ENCODE measurements at places on chromosomes 6 and 20. TPM values are rescaled to one million over a fixed set of nuclear protein-coding genes. Genes with fewer than 3 reads are reported as not detected.

The AKAP12 gene
- 20.1 TPM for polyA plus RNA-seq

The WFDC10B gene
- polyA plus RNA-seq: not detected

The GNAS-AS1 gene
- polyA plus RNA-seq: 0.64 TPM

The KCNG1 gene
- 2.1 TPM for polyA plus RNA-seq

The MYL9 gene
- polyA plus RNA-seq: not detected

The PDSS2 gene
- polyA plus RNA-seq: 5.0 TPM

The IMPG1 gene
- polyA plus RNA-seq: not detected

The SLC22A3 gene
- polyA plus RNA-seq: not detected

The TNXB gene
- polyA plus RNA-seq: 3.6 TPM

The RUNX2 gene
- polyA plus RNA-seq: not detected

The PLN gene
- not detected for polyA plus RNA-seq

The TGM2 gene
- not detected for polyA plus RNA-seq

The SIRPD gene
- not detected for polyA plus RNA-seq

The CTCFL gene
- polyA plus RNA-seq: not detected

The SFT2D1 gene
- 81.7 TPM for polyA plus RNA-seq

The PRR18 gene
- not detected for polyA plus RNA-seq

The TASP1 gene
- polyA plus RNA-seq: 20.2 TPM

The SLC35D3 gene
- not detected for polyA plus RNA-seq

The AIF1 gene
- polyA plus RNA-seq: not detected

The SIRPB2 gene
- polyA plus RNA-seq: not detected

The BPIFA3 gene
- polyA plus RNA-seq: not detected

Data from neural cell (in vitro differentiated cells).